ENCODE measurements at places on chromosomes 5 and 9.

GRCh38 chr5:75551471-75551870 is 39.8 kb downstream of the POLK start:
- DNase-seq: no peak

DNA sequence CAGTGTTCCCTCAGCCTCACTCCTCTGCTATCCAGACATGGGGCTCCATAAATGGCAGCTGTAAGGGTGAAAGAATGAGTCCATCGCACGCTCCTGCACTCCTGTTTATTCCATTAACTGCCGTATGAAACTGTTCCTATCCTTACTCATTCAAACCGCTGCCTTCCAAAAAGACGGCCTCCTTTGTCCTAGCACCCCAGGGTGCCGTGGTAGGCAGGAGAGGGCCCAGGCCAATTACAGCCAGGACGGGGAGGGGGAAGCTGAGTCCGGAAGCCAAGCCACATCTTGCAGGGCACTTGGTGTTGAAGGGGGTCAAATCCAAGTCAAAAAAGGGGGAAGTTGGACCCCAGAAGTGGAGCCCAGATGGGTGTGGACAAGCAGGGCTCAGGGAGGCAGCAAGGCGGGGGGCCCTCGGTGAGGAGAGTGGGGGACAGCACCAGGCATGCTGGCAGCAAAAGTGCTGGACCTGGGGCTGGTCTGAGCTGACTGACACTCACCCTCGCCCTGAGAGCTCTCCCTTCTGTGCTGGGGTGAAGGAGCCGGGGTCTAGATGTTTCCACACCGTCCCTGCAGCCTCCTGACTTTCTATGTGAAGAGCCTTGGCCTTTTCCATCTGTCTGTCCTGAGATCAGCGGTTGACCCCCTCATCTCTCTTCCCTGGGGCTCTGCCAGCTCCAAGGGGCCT is 63.3 kb downstream of the COL23A1 start:
- no peak for DNase-seq

GRCh38 chr5:87541033-87541432 is 128.3 kb upstream of the CCNH start:
- peak; percentile 88 for DNase-seq

DNA sequence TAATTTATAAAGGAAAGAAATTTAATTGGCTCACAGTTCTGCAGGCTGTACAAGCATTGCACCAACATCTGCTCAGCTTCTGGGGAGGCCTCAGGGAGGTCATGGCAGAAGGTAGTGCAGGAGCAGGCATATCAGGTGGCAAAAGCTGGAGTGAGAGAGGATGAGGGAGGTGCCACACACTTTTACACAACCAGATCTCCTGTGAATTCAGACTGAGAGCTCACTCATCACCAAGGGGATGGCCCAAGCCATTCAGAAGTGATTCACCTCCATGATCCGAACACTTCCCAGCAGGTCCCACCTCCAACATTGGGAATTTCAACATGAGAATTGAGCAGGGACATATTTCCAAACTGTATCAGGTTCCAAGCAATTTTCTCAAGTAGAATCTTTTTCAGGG is 84.7 kb upstream of the BRINP1 start:
- no peak for DNase-seq

- no peak for DNase-seq
Observed at GRCh38 chr5:124034083-124034700, 522.2 kb downstream of the CSNK1G3 start.

DNA sequence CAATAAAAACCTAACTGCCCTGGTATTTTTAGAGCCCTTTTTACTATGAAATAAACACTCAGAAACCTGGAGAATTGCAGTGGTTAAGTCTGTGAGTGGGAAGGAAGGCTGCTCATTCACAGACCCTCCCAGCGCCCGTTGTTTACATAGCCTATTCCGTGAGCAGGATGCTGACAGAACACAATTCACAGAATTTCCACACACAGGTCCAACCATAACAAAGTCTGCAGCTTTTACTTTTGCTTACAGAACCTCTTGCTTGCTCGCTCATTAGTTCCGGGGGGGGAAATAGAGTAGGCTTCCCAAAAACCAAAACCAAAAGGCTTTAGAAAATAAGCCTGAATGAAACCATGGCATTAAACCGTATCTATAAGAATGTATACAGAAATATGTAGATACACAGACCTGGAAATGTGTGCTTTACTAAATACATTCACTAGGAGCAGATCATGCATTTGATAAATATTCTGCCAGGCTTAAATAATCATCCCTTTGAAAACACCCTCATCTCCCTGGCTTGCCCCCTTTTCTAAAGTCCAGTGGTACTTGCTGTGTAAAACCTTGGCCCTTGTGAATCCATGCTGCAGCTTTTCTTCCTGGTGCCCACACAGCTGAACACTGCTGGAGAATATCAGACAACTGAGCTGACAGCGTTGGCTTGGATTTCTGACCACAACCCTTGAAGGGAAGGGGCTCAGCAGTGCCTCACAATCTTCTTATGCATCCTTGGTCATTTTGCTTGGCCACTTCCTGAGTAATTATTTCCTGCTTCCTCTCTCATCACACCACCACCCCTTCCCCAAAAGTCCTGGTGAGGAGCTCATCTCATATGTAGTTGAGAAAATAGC is 128.0 kb downstream of the FANCC start:
- DNase-seq: peak; percentile 62

- no peak for DNase-seq
Observed at GRCh38 chr9:95116002-95116807, 201.3 kb downstream of the FANCC start.

GRCh38 chr5:169354921-169355320 is 54.0 kb upstream of the SLIT3 start:
- no peak for DNase-seq

- DNase-seq: peak; percentile 47
Observed at GRCh38 chr5:43484106-43484849, 613 bp upstream of the TMEM267 start.

- no peak for DNase-seq
Observed at GRCh38 chr9:122158202-122158601, 1.4 kb downstream of the NDUFA8 start.

DNA sequence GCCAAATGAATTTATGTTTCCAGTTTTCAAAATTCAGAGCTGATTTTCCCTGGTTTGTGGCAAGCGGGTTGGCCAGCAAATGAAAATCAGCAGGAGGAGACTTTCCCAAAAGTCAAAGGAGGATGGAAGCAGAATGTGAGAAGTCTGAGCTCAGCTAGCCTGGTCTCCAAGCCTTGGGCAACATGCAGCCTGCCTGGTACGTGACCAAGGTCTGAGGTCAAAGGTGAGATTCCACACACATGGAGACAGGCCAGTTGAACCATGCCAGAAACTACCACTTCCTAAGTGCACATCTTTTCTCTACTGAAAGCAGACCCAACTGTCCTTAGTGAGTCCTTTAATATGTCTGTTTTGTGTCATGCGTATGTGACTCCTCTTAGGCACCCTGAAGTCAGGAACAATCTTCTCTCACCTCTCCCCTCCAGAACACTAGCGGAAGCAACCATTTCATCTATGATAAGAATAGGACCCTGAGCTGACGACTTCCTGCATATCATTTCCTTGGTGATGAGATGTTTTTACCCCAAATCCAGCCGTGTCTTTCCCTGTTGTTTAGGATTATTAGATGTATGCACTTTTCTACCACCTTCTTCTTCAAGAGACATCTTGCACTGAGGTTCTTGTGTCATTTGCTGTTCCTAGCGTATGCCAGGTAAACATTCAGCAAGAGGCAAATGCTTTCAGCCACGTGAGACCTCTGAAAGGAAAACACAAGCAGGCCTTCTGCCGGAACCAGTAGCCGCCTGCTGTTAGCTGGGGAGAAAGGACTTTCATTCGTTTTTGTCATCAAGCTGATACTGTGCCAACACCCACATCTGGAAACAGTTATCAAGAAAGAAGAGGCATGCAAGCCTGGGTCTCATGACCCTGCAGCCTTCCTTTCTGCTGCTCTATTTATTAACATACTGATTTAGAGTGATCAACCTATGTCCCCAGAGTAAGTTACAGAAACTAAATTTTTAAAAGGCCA is 9.7 kb upstream of the TGFBI start:
- peak; percentile 97 for DNase-seq

DNA sequence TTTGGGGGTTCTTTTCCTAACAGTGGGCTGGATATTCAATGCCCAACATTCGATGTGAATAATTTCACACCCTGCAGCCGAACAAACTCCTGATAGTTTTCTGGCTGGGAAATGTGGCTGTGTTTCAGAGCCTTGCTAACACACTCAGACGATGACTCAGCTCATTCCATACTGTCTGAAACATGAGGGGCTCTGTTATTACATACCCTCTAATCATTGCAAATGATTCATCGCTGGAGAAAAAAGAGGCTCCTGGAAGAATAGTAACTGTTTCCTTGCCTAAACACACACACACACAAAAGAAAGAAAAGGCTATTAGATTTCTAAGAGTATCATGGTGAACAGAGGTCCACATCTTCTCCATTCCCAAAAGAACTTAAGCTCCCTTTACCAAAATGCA is 75.8 kb downstream of the OXCT1 start:
- no peak for DNase-seq

GRCh38 chr5:43315263-43315662 is 2.1 kb upstream of the HMGCS1 start:
- no peak for DNase-seq

GRCh38 chr5:143573568-143574170 is 170.2 kb upstream of the NR3C1 start:
- no peak for DNase-seq

All from forelimb muscle (tissue), 1 donor.